ENCODE measurements at places on chromosomes 7 and 10. TPM values are rescaled to one million over a fixed set of nuclear protein-coding genes. Genes with fewer than 3 reads are reported as not detected.

Gene AFAP1L2
- total RNA-seq: 2.0 TPM

GRCh38 chr10:71740069-71740653 lies 20.6 kb upstream of the C10orf105 start:
- no peak for DNase-seq

Gene TMEM236
- total RNA-seq: 0.02 TPM

- DNase-seq: peak; percentile 37
These were observed at the start of gene IL6 for GRCh38 chr7:22726907-22727713. IL6 (plus strand) TSS chr7:22727200; CDS start chr7:22727263, 63 bp downstream.

DNA sequence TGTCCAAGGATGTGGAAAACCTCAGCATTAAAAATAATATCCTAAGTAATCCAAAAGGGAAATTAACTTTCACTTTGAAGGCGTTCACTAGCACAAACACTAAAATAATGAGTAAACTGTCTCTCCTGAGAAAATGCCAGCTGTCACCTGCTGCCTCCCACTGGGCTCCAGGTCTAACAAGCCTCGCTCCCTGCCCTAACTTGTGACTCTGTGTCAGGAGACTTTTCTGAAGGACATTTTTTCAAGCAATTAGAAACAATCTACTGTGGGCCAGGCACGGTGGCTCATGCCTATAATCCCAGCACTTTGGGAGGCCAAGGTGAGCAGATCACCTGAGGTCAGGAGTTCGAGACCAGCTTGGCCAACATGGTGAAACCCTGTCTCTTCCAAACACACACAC lies 72.8 kb upstream of the GLCCI1 start:
- DNase-seq: no peak

GRCh38 chr7:28919510-28919909 lies 38.6 kb downstream of the TRIL start:
- DNase-seq: no peak

DNA sequence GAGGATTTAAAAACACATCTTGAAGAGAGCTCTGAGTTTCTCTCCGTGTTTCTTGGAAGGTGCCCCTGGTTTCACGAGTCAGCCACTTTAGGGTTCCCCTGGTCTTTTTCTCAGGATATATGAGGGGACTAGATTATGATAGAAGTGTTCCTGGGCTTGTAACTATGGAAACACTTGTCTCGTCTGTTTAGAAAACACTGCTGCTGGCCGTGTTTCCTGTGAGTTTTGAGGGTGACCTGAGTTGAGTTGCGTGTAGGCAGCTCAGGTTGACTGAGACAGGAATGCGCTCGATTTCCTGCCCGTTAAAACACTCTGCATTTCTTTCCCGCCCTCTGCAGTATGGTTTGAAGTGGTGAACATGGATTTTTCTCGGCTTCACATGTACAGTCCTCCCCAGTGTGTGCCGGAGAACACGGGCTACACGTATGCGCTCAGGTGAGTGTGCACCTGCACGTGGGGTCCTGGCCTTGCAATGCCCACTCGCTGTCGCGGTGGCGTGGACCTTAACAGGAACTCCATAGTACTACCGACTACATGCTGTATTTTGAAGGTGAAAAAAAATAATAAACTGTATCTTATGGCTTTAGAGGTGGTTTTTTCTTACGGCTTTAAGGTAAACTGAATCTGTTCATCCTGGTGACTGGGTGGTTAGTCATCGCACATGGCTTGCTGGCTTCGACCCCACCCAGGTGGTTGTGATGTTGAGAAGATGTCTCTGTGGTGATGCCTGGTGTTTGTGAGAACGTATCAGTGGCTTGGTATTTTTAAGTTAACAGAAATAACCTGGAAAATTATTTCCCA lies at the start of gene SUN1:
Gene SUN1 (plus strand): TSS at position 310 of the 801 bp plus-strand sequence. CDS start 49 bp downstream, at position 359.
- peak; percentile 84 for DNase-seq

Gene WIPF3
- total RNA-seq: not detected

Gene TMEM139
- total RNA-seq: 2.3 TPM

DNA sequence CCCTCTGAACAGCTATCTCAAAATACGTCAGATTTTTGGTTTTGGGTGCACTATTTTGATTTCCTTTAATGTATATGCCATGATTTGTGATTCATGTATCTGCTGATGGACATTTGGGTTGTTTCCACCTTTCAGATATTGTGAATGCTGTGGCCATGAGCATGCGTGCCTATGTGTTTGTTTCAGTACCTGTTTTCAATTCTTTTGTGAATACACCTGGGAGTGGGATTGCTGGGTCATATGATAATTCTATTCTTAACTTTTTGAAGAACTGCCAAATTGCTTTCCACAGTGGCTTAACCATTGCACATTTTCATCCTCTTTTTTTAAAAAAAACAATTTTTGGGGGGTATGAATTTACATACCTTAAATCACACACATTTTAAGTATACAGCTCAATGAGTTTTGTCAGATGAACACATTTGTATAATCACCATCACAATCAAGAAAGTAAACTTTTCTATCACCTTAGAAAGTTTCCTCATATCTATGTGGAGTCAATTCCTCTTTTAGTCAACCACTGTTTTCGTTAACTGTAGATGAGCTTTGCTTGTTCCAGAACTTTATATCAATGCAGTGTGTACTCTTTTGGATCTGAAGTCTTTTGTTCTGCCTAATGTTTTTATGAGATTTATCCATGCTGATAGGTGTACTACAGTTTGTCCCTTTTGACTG lies 36.9 kb downstream of the CYP26A1 start:
- no peak for DNase-seq

Gene POLR2J2
- total RNA-seq: 38.2 TPM

GRCh38 chr10:6354168-6354772 lies 151.5 kb downstream of the PFKFB3 start:
- no peak for DNase-seq

DNA sequence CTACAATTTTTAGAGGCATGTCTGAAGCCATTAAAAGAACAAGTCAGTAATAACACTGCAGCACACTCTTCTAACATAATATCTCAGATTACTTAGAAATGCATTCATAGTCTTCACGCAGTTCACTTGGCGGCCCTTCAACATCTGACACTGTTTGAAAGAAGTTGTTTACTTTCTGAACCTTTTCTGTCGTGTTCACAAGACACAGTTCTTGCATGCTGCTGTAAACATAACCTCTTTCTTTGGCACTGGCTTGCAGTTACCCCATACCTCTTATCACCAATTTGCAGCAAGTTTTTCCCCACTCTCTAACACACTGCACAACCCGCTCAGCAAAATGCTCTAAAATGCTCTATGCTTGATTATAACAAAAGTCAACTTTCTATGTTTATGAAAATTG lies 12.0 kb downstream of the PIP4K2A start:
- DNase-seq: no peak

Gene CNNM1
- 1.4 TPM for total RNA-seq

DNA sequence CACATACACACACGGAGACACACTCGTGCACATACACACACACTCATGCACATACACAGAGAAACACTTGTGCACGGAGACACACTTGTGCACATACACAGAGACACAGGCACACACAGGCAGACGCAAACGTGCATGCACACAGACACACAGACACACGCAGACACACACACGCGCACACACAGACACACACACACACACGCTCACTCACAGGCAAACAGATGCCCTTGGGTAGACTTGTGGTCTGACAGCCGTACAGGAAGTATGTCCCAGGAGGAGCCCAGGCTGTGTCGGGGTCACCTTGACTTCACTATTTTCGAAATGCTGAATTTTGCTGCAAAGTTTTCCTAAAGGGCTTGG lies 538.0 kb downstream of the DNAJB6 start:
- DNase-seq: no peak

Gene UBN2
- total RNA-seq: 8.3 TPM

GRCh38 chr10:88386204-88386788 lies 196.8 kb downstream of the RNLS start:
- DNase-seq: no peak

Gene PPP1R17
- not detected for total RNA-seq

- DNase-seq: no peak
These were observed 95.0 kb downstream of the DYNC1I1 start for GRCh38 chr7:95867309-95867708.

Gene PRKCQ
- 32.9 TPM for total RNA-seq

Gene TMEM178B
- 0.23 TPM for total RNA-seq

Gene GRM8
- not detected for total RNA-seq

DNA sequence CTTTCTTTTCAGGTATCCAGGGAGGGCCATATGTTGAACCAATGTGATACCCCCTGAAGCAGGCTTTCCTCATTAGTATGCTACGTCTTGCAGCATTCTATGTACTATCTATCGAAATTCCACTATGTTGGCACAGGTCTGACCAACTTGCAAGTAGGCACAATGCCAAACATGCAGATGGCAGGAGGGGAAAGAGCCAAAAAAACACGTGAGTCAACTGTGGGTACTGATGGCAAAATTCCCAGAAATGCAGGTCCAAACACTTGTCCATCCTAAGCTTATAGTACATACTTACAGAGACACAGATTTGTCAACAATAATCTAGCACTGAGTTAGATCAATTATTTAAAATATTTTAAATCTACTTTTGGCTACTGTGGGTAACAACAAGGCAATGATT lies 394.9 kb downstream of the DGKB start:
- DNase-seq: no peak

- no peak for DNase-seq
These were observed 71.8 kb downstream of the LRRN3 start for GRCh38 chr7:111162692-111163091.

DNA sequence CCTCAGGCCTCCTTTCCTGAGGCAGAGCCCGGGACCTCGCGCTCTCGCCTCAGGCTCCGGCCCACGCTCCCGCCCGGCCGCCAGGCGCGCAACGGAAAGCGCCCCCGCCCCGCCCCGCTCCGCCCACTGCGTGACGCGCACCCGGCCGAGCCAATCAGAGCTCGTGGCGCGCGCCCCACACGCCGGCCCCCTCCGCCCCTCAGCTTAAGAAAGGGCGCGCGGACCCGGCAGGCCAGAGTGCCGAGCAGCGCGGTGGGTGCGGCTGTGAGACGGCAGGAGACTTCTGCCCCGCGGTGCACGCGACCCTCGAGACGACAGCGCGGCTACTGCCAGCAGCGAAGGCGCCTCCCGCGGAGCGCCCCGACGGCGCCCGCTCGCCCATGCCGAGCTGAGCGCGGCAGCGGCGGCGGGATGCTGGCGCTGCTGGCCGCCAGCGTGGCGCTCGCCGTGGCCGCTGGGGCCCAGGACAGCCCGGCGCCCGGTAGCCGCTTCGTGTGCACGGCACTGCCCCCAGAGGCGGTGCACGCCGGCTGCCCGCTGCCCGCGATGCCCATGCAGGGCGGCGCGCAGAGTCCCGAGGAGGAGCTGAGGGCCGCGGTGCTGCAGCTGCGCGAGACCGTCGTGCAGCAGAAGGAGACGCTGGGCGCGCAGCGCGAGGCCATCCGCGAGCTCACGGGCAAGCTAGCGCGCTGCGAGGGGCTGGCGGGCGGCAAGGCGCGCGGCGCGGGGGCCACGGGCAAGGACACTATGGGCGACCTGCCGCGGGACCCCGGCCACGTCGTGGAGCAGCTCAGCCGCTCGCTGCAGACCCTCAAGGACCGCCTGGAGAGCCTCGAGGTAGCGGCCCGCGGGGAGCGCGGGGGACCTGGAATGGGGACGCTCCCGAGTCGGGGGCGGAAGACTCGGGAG lies at the start of gene NPTX2:
Gene NPTX2 (plus strand): TSS at position 235 of the 909 bp plus-strand sequence. CDS start 177 bp downstream, at position 412.
- DNase-seq: peak; percentile 30

- no peak for DNase-seq
These were observed 80.2 kb downstream of the KMT2C start for GRCh38 chr7:152355474-152356057.

Gene ASIC3
- 5.5 TPM for total RNA-seq

Gene ENO4
- not detected for total RNA-seq

- no peak for DNase-seq
These were observed 4.8 kb upstream of the ZNF783 start for GRCh38 chr7:149257146-149257545.

- DNase-seq: peak; percentile 71
These were observed 59.4 kb upstream of the FRMD4A start for GRCh38 chr10:14389981-14390590.

DNA sequence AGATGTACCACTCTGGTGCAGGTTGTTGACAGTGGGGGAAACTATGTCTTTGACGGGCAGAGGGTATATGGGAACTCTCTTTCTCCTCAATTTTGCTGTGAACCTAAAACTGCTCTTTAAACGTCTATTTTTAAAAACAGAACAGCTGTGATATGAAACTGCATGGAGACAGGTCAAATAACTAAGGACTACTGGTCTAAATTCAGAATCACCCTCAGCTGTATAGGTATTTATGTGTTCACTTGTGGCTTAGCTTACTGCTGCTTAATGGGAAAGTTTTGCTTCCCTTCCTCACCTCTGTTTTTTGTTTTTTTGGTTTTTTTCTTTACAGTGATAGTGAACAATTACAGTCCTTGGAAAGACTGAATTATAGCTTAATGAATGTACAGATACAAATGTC lies 86.9 kb upstream of the STRIP2 start:
- no peak for DNase-seq

- DNase-seq: no peak
These were observed 42.1 kb upstream of the MKRN1 start for GRCh38 chr7:140521421-140521820.

DNA sequence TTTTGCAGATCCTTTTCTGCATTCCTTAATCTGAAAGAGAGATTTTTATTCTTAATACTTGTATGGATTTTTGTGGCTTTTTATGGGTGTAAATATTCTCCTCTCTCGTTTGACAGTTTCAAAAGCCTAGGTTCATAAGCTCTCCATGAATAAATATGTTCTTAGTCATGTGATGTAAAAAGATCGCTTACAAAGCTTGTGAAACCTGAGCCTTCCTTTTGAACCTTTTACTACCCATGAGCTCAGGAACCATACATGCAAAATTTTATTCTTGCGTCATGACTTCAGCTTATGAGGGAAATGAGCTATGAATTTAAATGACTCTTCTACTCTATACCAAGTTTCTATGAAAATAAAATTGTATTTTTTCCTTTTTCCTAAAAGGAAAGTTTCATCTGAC lies 98.7 kb downstream of the POLL start:
- no peak for DNase-seq

- no peak for DNase-seq
These were observed 204.9 kb downstream of the DOCK4 start for GRCh38 chr7:112001091-112001826.

Gene C10orf120
- not detected for total RNA-seq

Gene HTRA1
- total RNA-seq: not detected

DNA sequence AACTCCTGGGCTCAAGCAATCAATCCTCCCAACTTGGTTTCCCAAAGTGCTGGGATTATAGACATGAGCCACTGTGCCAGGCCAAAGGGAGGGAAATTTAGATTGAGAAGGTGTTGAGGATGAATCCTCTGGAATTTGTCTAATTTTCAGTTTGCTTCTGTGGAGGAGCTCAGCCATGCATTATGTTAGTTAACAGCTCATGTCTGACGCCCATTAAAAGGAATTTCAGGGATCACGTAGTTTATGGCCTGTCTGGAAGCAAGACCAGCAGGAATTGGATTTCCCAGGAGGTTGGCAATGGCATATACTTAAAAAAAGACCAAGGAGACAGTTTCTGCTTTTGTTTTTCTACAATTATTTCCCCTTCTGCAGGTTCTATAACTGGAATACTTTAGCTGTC lies 165.7 kb downstream of the OTUD1 start:
- no peak for DNase-seq

DNA sequence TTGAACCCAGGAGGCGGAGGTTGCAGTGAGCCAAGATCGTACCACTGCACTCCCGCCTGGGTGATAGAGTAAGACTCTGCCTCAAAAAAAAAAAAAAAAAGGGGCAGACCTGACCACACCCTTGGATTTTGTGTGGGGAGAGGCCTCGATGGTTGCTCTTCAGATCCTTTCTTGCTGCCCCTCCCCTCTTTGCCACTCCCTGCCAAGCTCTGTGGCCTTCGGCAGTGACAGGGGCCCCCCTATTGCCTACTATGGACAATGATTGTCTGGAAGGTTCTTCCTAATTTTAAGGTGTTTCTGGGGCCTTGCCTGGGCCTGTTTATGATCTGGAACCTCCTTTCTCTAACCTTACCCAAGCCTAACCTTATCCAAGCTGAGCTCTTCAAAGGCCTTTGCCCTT lies 795 bp downstream of the PRF1 start:
- no peak for DNase-seq

Gene NME8
- not detected for total RNA-seq

Measured in activated CD4-positive, alpha-beta T cell treated with anti-CD3 and anti-CD28 coated beads for 36 hours (primary cell).